ENCODE measurements at places on chromosomes 13 and 19. TPM values are rescaled to one million over a fixed set of nuclear protein-coding genes. Genes with fewer than 3 reads are reported as not detected.

GRCh38 chr13:71218960-71219359 lies 648.0 kb downstream of the DACH1 start:
- peak; percentile 3 for DNase-seq

- DNase-seq, result no peak
Observed at GRCh38 chr19:5903056-5903623, 450 bp downstream of the NDUFA11 start.

Gene P2RY11
- total RNA-seq, result 3.1 TPM

Gene SIGLEC12
- not detected for total RNA-seq
